ENCODE measurements at places on chromosomes 5 and 9.
A peak's percentile ranks its signal among the peaks of the same experiment; 100 is the strongest.

DNA sequence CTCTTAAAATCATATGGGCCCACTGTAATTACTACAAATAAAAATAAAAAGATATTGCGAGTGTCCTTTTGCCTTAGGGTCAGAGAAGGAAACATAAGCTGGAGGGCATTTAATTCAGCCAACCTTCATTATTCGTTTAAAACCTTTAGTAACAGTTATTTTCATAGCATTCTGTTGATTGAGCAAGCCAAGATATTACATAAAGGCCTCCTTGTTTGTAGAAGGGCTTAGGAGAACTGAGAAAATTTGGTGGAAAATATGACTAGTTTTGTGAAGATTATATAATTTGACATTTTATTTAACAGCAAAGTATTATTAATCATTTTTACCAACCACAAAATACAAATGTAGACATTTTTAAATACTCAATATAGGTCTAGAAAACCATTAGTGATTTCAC is 62.2 kb downstream of the COX7C start:
- no peak for DNase-seq

DNA sequence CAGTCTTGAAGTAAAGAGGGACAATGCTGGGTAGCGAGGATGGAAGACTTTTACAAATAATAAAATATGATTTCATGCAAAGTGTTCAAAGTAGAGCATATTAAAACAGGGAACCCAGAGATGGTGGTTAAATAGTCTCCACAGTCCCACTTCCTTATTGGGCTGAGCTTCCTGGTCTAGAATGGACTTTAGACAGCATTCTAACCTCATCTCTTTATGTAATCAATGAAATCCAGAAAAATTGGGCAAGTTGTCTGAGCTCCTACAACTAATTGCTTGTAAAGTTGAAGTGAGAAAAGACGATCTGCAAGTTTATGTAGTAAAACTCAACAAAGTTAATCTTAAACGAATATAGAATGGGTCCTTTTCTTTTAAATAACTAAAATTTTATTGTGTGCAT is 328.9 kb downstream of the PJA2 start:
- no peak for DNase-seq

DNA sequence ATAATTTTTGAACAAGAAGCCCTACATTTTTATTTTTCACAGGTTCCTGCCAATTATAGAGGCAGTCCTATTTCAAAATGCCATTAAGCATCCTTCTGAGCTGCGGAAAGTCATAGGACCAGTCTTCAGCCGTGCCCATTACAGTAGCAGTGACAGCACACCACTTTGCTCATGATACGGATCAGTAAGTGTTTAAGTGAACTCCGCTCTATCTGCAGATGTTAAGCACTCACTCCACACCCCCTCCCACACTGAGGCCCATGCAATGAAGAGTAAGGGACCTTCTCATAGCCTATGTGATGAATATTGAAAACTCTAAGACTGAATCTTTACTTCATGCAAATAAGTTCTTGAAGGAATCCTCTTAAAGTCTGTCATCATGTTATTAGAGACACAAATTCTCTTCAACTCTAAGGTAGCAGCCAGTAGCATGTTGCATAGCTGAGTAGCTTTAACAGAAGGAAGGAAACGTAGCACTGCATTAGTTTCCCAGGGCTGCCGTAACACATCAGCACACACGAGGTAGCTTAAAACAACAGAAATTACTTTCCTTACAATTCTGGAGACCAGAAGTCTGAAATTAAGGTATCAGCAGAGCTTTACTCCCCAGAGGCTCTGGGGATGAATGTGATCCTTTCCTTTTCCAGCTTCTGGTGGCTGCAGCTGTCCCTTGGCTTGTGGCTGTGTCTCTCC is 20.3 kb upstream of the TAF11L2 start:
- DNase-seq: no peak

GRCh38 chr5:5330728-5331452 is 91.6 kb upstream of the ICE1 start:
- no peak for DNase-seq

- DNase-seq: no peak
Observed at GRCh38 chr9:99058964-99059921, 45.7 kb upstream of the TGFBR1 start.

DNA sequence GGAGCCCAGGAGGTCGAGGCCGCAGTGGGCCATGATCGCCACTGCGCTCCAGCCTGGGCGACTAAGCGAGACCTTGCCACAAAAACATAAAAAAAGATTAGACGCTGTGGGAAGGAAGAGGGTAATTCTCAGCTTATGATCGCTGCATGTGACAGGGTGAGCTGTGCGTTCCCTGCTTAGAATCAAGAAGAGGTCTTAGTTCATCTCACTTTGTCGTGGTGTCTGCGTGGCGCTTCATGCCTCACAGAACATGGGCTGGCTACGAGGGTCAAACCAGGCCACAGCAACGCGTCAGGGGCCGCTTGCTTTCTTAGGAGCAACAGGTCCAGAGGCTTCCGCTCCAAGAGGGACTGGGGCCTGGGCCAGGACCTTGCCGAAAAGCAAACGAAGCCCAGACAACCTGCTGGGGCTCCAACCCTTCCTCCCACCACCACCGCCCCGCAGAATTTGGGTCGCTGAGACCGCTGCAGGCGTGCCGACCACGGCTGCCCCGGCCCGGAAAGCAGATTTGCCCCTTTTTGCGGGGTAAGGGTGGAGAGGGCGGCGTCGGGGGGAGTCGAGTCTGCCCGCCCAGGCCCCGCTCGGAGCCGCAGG is 10.0 kb upstream of the GRIN1 start:
- no peak for DNase-seq

DNA sequence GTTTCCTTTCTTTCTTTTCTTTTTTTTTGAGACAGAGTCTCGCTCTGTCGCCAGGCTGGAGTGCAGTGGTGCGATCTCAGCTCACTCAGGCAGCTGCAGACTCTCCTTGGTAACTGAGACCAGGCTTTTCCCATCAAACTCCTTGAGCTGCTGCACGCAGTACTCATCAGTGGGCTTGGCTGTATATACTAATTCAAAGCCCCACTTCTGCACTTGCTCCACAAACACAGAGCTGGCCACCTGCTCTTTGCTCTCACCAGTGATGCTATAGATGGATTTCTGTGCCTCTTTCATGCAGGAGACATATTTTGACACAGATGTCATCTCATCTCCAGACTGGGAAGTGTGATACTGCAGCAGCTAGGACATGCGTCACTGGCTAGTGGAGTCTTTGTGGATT is 252.7 kb downstream of the AP3B1 start:
- no peak for DNase-seq

GRCh38 chr9:122955961-122956360 is 15.1 kb downstream of the RABGAP1 start:
- DNase-seq: no peak

- no peak for DNase-seq
Observed at GRCh38 chr9:90306158-90306557, 336.5 kb downstream of the DIRAS2 start.

DNA sequence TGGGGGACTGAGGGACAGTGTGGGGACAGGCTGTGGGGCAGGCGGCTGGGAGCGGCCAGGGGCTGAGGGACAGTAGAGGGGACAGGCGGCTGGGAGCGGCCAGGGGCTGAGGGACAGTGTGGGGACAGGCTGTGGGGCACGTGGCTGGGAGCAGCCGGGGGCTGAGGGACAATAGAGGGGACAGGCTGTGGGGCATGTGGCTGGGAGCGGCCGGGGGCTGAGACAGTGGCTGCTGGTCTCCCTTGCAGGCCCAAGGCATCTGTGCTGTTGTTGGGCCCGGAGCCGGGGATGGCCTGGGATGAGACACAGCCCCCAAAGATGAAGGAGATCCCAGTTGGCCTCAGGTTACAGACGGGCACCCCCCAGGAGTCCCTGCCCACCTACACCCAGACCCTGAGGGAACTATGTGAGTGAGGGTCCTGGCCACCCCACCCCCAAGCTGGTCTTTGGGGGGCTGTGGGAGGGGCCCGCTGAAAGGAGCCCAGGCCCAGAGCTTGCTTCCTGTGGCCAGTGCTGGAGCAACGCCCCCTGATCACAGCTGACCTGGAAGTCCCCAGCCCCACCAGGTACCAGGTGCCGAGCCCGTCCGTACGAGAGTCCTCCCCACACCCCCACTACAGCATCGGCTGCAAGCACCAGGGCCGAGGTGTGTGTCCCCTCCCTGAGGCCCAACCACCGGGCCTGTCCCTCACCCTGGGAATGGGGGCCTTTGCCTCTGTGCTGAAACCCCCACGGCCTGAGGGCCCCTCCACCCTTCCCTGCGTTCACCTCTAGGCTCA is 593 bp downstream of the STPG3 start:
- DNase-seq: no peak

GRCh38 chr9:130682421-130683121 is 11.0 kb upstream of the EXOSC2 start:
- peak; percentile 75 for DNase-seq

- DNase-seq: no peak
Observed at GRCh38 chr5:71939452-71940230, 167.6 kb upstream of the MAP1B start.

DNA sequence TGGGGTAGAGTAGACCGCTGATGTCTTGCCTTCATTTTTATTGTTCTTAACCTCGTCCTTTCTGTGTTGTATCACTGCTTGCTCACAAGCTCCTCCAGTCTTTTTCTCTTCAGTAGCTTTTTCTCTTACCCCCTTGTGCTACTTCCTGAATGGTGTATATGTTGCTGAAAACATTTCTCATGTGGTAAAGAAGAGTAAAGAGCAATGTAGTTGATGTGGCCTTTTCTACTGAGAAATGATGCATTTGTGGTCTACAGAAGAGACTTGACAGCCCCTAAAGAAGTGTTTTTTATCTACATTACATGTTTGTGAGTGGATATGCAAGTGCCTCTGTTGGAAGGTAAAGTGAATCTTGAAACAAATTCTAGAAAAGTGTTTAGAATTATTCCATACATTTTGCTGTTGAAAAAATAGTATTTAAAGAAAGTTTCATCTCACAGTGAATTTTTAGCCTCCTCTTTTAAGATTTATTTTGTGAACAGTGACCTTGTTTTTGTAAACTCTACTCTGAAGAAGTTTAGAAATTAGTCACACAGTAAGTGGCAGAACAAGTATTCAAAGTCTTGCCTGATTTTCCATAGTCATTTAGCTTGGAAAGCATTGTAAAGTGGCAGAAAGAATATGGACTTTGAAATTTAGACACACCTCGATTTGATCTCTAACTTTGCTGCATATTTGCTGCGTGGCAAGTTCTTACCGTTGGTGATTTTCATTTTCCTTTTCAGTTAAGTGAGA is 17.4 kb downstream of the CDC42SE2 start:
- DNase-seq: no peak

DNA sequence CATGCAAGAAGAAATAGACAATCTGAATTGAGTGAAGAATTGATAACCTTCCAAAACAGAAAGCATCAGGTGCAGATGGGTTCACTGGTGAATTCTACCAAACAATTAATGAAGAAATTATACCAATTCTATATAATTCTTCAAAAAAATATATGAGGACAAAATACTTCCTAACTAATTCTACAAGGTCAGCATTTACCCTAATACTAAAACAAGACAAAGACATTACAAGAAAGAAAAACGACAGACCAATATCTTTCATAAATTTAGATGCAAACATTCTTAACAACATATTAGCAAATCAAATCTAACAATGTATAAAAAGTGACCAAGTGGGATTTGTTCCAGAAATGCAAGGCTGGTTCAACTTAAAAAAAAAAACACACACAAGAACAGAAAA is 183.9 kb downstream of the BARX1 start:
- no peak for DNase-seq

DNA sequence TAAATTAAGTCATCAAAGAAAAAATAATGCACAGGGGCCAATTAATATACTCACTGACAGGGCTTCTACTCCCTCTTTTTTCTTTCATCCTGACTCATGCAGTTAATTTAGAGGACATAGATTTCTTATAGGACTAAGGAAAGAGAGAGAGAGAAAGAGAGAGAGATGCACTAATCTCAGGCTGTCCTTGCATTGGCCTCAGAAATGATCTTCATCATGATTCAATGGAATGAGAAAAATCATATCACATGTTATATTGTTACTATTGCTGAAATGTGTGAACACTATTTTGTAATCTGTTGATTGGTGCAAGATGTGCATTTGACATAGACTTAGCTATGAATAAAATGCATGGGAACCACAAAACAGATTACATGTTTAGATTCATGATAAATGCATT is 608.3 kb upstream of the NUDT12 start:
- DNase-seq: no peak

DNA sequence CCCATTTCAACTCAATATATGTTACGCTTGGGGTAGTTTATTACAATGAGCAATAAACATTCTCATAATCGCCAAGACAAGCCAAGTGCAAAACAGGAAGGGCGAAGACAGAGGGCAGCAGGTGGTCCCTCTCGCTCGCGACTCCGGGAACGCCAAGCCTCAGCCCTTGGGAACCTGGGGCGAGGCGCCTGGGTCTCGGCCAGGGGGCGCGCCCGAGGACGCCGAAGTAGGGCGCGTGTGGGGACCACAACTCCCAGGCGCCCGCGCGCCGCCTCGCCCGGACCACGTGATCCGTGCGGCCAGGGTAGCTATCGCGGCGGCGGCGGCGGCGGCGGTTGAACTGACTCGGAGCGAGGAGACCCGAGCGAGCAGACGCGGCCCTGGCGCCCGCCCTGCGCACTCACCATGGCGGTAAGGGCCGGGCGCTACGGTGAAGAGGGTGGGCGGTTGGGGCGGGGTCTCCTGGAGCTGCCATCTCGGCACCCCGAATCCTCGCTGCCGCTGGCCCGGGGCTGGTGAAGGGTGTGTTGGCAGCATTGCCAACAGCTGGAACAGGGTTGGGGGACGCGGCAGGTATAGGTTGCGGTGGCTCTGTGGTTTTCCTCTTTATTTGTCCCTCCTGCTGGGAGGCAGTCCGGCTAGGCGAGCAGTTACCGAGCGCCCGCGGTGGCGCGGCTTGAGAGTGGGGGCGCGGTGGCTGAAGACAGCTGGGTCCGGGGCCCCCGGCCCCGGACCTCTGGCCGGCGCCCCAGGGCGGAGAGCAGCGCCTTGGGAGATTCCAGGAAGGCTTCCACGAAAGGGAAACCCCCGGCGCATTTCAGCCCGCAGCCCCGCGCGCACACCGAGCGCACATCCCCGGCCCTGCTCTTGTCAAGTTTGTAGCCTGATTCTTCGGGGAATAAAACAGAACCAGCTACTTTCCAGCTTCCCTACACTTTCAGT is at the start of gene SLC31A2:
TSS of gene SLC31A2 (plus strand) at position 338 of the 942 bp plus-strand sequence. CDS start at position 406, 68 bp downstream.
- DNase-seq: peak; percentile 92

All from ovary (tissue), 10 donors.